Mucosa of gallbladder (tissue), 1 donor: ENCODE measurements at places on chromosomes 5 and 9.
A peak's percentile ranks its signal among the peaks of the same experiment; 100 is the strongest.

DNA sequence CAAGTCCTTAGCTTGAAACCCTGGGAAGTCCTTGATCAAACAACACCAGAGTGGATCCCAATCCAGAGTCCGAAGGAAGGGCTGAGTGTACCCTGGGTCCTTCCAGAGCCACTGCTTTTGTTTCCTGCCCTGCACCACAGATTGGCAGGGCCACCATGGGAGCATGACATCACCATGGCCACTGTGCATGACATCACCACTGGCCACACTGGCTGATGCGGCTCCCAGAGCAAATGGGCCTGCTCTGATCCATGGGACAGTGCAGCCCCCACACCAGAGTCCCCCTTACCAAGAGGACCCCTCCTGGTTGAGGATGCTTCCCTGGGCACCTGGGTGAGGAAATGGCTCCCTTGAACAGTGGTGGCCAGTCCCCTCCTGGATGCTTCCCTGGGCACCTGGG is 9.9 kb downstream of the SLC6A3 start:
- DNase-seq: no peak

- no peak for DNase-seq
Observed at GRCh38 chr9:77158772-77159513, 18.4 kb upstream of the VPS13A start.

- DNase-seq: no peak
Observed at GRCh38 chr9:37564916-37565315, 11.3 kb downstream of the FBXO10 start.

- DNase-seq: no peak
Observed at GRCh38 chr9:14057368-14058324, 256.3 kb downstream of the NFIB start.

DNA sequence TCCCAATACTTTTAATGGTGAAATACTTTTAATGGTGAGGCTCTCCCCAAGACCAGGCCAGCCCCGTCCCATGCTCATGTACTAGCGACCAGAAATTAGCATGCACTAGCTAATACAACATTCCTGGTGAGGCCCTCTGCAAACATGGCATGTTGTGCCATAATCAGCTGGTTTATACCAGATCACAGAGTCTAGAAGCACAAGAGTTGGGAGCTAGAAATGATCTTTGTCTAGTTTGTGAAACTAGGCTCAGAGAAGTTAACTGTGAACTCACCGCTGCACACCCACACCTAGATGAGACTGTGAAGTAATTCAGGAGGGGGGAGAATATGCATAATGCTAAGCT is 37.4 kb downstream of the MTMR12 start:
- DNase-seq: no peak

DNA sequence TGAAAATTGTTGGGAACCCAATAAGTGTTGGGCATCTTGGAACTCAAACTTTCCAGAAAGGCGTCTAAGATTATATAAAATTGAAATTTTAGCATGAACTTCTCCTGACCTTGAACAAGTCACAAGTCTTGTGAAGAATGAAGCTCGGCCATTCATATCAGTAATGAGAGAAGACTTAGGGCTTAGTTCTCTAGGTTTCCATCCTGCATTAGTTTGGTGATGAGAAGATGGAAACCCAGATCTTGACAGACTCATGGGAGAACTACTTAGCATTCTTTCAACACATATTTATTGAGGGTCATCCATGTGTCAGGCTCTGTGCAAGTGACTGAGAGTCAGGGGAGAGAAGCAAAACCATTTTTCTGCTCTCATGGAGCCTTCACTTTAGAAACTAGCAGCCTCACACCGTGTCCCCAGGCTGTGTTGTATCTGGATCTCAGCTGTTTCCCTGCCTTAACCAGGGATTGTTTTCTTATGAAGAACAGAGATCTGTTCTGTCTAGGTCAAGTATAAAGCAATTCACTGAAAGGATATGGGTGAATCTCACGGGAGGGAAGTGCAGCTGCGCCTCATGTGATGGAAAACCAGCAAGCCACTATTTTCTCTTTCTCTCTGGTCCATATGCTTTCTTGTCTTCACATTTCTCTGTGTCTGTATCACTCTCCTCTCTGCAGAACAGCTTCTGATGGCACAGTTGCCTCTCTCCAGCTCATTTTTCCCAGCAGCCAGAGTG is 3.4 kb downstream of the GARNL3 start:
- DNase-seq: no peak

DNA sequence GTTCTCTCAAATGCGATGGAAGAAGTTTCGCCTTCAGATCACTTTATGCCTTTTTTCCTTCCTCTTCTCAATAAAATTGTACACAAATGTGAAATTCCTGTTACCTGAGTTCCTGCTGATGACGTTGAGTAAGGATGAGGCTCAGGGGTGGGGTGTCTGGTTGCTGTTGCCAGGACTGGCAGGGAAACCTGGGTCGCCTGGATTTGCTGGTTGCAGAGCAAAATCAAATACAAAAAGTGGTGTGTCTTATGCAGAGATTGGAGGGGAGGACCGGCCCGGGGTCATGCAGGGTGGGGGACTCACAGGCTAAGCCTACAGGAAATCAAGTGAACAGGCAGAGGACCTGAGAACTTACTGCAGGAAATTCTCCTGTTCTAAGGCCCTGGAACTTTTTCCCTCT is 39.2 kb downstream of the ANXA2R start:
- no peak for DNase-seq

- DNase-seq: no peak
Observed at GRCh38 chr9:3036333-3036700, 192.4 kb upstream of the PUM3 start.

- no peak for DNase-seq
Observed at GRCh38 chr9:121827251-121827967, 176.0 kb downstream of the DAB2IP start.

DNA sequence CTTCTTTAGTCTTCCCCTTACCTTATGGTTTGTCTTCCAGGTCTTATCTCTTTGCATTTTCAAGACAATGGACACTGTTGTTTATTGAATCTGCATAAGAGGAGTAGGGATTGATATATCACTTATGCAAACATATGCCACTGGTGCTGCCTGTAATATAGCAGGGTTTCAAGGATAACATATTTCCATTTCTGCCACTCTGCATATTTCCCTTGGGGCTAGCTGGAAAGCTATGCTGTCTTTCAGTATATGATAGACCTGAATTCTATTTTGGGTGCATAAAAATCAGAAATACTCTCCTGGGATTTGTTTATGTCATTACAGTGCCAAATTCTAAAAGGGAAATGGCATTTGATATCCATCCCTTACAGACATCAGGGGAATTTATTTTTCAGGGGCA is 400.2 kb downstream of the TLR4 start:
- no peak for DNase-seq

DNA sequence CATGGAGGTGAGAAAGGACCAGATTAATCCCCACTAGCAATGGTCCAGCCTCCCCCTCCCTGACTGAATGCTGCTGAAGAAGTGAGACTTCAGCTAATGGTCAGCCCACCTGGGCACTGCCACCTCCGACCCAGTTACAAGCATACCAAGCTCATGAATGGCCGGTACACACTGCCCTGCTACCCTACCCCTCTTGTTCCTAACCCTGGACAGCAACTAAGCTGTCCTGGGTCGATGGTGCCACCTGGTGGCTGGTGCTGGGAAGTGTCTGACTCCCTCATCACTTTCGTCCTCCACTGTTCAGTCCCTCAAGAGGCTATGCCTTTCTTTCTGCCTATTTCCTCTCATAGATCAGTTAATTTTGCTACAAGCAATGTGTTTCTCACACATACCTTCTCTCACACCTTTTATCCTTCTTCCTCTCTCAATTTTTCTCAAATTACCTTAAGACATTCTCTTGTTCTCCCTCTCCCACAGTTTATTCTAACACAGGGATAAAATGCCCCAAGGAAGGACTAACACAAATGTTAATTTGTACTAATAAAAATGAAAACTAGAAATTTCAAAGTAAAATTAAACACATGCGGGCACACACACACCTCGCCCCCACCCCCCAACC is 42.4 kb downstream of the PAX5 start:
- DNase-seq: no peak

- DNase-seq: no peak
Observed at GRCh38 chr9:109718861-109719260, 61.1 kb upstream of the PALM2AKAP2 start.

GRCh38 chr5:164577742-164578141 is 1072.3 kb downstream of the MAT2B start:
- DNase-seq: no peak

DNA sequence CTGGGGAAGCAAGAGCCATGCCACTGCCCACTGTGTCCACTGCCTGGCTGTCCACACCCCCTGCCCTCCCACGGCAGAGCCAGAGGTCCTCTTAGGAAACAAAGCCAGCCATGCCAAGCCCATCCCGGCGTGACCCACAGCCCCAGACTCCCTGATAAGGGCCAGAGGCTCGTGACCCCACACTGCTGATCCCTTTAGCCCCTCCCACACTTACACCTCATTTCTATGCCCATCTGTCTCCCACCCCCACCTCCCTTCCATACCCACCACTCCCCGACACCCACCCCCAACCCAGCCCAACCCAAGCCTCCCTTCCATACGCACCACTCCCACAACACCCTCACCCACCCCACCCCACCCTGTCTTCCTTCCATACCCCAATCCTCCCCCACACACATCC is 17.3 kb downstream of the PTGES start:
- no peak for DNase-seq

- peak; percentile 14 for DNase-seq
Observed at GRCh38 chr9:109453210-109453842, 44.8 kb downstream of the PTPN3 start.

DNA sequence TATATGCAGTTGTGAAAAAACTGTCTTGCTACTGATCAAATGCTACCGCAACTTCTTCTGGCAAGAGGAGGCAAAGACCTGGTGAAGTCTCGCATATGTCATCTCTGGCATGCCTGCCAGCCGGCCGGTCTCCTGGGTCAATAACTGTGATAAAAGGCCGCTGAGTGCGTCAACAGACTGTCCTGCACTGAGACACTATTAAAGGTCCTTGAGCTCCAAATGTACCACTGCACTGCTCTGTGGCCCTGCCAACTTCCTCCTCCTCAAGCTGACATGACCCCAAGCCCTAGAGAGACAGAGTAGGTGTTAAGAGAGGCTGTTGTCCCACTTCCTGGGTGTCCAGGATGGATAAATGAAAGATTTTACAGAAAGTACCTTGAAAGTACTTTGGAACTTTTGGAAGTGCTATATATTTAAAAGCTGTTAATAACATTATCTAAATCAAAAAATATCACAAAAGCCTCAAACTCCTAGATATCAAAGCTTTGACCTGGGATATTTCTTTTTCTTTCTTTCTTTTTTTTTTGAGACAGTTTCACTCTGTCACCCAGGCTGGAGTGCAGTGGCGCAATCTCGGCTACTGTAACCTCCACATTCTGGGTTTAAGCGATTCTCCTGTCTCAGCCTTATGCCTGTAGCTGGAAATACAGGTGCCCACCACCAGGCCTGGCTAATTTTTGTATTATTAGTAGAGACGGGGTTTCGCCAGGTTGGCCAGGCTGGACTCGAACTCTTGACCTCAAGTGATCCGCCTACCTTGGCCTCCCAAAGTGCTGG is 31.5 kb downstream of the RAPGEF1 start:
- peak; percentile 66 for DNase-seq

DNA sequence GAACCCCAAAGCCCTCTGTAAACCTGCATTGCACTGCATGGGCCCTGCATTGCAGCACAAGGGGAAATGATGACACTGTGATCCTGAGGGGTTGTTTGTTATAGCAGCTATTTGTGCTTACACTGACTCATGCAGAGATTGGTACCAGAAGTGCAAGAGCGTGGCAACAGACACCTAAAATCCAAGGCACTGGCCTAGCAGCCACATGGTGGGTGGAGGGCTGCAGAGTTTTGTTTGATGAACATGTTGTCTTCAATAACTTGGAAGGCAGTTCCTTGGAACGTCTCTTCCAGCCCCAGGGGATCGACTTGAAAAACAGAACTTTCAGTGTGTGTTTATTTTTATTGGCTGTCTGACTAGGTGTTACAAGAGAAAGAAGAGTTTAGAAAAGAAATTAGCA is 14.5 kb downstream of the FCN2 start:
- DNase-seq: peak; percentile 6

DNA sequence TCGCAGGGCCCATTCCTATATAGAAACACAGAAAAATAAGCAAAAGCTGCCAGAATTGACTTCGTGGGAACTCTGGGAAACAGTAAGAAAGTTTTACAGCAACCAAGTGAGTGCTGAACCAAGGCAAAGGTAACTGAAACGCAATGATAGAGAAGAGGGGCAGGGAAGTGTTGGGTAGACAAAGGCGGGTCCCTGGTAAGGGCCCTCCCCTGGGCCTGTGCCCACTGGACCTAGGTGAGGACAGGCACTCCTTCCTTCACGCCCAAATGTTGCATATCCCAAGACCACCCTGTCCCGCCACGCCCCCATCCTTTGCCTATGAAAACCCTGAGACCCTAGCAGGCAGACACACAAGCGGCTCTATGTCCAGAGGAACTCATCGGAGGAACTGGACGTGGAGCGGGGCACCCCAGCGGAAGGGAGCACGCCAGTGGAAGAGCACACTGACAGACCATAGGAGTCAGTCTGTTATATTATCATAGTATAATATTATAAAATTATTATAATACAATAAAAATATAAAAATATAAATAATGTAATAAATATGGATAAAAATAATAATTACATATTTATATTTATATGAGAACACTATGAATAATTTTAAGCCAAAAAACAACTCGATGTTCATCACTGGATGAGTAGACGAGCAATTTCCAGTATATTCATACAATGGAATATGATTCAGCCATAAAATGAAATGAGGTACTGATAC is 27.9 kb downstream of the CDKN2A start:
- DNase-seq: no peak

- no peak for DNase-seq
Observed at GRCh38 chr5:41841325-41841724, 28.9 kb downstream of the OXCT1 start.

DNA sequence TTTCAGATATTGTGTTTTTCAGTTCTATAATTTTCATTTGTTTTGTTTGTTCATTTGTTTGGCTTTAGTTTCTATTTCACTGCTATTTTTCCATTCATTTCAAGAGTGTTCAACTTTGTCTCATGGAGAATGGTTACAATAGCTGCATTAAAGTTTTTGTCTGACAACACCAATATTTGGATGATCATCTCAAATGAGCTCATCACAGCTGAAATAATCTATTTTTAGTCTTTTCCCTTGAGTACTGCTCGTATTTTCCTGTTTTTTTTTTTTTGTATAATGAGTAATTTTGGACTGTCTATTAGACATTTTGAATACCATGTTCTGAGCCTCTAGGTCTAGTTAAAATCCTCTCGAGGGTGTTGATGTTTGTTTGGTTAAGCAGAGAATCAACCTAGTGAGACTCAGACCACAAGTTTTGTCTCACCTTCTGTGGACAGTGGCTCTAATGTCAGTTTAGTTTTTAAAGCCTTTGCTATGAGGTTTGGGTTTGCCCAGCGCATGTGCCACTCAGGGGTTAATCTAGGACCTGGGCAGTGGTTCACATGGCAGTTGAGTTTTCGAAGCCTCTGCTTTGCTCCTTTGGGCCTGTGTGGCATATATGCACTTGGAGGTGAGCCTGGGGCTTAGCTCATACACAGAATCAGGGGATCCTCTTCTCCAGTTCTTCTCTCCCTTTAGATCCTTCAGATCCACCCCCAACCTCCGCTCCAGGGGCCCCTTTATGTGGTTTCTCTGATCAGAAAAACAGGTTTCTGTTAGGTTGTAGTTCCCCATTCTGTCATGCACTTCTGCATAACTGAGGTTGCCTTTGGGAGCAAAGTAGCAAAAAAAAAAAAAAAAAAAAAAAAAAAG is 79.8 kb downstream of the ARSB start:
- no peak for DNase-seq
